ENCODE measurements at places on chromosomes 2 and 18. TPM values are rescaled to one million over a fixed set of nuclear protein-coding genes. Genes with fewer than 3 reads are reported as not detected.

PSMA8 gene
- not detected for total RNA-seq

STPG4 gene
- not detected for total RNA-seq

CRYGD gene
- not detected for total RNA-seq

- no peak for DNase-seq
These were observed 122.6 kb upstream of the STK17B start for GRCh38 chr2:196293751-196294515.

FAM237A gene
- total RNA-seq: not detected

- DNase-seq: no peak
These were observed 211.2 kb downstream of the ARL6IP6 start for GRCh38 chr2:152929628-152930027.

GRCh38 chr18:36211612-36212065, 24.3 kb downstream of the MOCOS start:
- no peak for DNase-seq

DNA sequence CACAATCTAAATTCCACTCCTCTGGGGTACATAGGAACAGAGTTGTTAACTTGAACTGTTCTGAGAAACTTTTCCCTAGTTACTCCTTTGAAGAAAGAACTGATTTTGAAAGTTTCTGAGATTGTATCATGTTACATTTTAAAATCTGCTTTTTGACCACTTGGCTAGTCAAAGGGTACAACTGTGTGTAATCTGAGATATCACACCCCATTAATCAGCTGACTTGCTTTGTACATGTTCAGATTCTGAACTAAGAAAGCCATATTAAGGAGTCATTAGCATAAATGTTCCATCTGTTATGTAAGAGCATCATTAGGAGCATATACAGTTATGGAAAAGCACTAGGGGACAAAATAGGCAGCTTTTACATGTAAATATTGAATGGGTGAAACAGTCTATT, 3.8 kb upstream of the WDR35 start:
- DNase-seq: no peak

DNA sequence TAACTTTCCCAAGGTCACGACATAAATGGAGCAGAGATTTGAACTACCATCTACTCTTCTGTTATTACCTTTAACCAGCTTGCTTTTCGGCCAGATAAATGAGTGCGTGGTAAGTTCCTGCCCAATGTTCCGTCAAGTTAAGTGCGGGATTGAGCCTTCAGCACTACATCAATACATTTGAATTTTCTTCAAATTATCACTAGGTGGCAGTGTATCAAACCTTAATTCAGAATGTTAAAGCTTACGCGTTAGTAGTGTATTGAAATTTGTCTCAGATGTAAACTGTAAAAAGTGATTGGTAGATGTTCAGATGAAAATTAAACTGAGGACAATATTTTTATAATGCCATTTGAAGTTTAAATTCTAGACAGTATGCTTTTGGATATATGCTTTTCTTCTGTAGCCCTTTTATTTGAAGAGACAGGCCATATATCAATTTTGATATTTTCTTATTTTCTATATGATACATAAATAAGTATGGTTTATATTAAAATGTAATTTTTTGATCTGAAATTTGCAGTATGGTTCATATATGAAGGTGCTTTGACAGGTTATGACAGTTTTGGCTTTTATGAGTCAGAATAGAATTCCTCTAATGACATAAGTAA, 681.3 kb downstream of the ADCYAP1 start:
- no peak for DNase-seq

DNA sequence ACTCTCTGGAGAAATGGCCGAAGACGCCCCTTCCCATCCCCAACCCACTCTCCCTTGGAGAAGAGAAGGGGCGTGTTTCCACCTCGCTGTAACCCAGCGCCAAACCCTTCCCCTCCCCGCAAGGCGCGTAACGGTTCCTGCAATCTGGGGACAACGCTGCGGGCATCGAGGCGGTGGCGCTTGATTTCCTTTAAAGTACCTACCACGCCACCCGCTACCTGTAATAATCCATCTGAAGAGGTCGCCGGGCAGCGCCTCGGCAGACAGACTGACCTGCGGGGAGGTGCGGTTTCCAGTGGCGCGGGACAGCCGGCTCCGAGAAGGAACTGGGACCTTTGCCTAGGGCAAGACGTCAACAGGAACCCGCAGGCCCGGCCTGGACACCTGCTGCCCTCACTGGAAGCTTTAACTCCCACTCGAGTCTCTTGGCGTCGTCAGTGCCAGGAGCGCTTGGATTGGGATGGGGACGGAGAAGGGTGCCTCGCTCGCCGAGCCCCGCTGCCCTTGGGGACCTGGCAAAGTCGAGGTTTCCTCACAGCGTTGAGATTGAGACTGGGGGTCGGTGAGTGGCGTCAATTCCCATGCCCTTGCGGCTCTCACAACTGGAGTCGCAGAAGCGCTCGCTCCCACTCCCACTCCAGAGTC, at the start of gene CYP1B1:
Gene CYP1B1 (minus strand): TSS at position 645 of the 645 bp plus-strand sequence. CDS start 763 bp downstream, outside the sequence.
- DNase-seq: no peak

- no peak for DNase-seq
These were observed 418.6 kb downstream of the TSN start for GRCh38 chr2:122174061-122174460.

GRCh38 chr2:74424139-74424992, 2.8 kb downstream of the WDR54 start:
- no peak for DNase-seq

GRCh38 chr18:48392268-48392667, 16.9 kb downstream of the ZBTB7C start:
- no peak for DNase-seq

DNA sequence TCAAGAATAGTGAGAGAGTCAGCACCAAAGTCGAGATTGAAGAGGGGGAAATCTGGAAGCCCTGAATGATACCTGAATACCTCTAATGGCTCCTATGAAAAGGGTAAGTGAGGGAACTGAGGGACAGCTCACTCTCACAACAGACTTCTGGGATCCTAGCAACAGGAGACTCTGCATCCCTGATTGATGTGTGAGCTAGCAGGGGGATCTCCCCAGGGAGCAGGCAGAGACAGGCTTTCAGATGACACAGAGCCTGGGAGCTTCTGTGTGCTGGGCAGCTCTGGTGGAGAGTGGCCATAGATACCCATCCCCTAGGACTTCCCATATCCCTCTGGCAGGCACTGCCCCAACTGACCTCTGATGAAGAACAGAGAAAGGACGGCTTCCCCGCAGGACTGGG, 206.2 kb downstream of the EXOC6B start:
- DNase-seq: no peak

DNA sequence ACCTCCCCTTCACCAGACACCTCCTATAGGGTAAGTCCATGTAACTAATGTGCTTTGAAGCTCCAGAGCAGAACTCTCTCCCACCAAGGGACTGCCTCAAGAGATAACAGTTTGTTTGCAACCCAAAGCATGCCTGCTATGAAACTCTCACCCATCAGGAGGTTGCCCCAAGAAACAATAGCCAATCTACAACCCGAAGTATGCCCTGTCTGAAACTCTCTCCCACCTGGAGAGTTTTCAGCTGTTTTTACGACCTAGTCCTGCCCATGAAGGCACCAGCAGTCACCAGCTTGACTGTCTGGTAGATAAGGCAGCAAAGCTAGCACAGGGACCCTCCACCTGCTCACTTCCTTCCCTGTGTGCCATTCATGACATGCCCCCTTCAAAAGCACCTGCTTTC, 533.9 kb upstream of the CRIM1 start:
- no peak for DNase-seq

DNA sequence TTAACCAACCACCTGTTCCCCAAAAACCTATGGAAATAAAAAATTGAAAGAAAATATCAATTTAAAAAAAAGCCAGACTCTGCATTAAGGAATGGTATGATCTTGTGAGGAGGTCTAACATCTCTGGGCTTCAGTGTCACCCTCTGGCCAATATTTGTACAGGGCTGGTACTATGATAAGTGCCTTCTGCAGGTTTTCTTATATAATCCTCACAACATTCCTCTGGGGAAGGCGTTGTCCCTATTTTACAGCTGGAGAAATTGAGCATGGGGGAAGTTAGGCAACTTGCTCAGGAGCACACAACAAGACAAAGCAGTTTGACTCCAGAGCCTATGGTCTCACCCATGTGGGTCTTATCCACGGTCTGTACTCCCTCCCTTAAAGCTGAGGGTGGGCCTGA, 86.0 kb downstream of the ZBTB7C start:
- no peak for DNase-seq

DNA sequence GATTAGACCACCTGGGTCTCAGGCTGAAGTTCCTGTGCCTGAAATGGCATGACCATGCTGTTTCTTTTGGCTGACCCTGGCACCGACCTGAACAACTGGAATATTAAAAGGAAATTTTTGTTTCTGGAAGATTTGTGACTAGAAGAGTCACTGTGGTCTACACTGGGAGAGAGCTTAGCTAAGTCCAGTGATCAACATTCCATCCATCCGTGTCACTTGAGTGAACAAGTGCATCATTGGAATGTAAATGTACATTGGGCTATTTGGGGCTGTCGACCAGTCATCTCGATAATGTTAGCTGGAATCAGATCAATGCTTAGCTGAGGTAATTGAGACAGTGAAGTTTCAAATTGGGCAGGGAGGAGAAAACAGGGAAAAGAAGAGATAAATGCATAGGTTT, 95.4 kb upstream of the CCDC85A start:
- no peak for DNase-seq

GRCh38 chr18:28013066-28013465, 163.9 kb downstream of the CDH2 start:
- no peak for DNase-seq

Measured in omental fat pad (tissue), 4 donors.